ENCODE measurements at places on chromosomes 12 and 14.

DNA sequence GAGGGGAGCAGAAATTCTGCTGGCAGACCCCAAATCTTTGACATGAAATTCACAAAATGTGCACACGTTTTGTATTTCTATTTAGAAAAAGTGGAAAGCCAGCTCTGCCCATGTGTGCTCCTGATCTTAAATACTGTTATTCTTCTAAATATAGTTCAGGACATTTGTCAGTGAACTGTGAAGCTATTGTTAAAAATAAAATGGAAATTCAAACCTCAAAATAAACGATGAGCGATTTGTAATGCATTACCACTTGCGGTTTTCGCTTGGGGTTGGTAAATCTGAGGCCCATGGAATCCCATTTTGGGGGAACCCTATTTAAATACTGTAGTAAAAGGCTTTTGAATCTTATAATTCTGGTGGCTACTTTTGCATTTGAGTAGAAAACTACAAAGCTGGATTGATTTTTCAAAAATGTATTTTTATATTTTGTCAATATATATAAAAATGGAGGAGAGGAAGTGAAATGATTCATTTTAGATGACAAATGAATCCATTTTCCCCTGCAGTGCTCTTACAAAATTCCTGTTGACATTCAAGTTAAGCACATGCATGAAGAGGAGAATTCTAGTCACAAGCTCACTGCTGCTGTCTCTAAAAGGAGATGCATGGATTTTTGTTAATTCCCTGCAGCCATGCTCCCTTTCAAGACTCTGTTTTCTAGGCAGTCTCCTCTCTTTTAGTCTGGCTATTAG is 47.1 kb downstream of the FLRT2 start:
- DNase-seq: no peak

GRCh38 chr14:99664937-99665273 is 19.2 kb upstream of the CYP46A1 start:
- no peak for DNase-seq

DNA sequence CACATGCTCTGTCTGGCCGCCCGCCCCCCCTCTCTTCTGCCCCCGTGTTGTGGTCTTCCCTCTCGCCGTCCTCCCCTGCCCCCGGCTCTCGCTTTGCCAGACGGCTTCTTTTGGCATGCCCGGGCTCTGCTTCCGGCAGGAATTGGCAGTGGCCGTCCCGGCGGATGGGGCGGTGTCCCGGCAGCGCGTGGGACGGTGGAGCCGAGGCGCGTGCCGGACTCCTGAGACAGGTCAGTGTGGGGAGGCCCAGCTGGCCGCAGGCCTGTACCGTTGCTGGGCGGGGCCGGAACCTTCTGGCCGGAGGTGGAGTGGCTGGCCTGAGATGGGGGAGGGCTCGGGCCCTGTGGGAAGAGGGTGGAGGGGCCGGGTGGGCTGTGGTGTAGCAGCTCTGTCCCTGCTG is 17.1 kb downstream of the KIF26A start:
- DNase-seq: no peak

DNA sequence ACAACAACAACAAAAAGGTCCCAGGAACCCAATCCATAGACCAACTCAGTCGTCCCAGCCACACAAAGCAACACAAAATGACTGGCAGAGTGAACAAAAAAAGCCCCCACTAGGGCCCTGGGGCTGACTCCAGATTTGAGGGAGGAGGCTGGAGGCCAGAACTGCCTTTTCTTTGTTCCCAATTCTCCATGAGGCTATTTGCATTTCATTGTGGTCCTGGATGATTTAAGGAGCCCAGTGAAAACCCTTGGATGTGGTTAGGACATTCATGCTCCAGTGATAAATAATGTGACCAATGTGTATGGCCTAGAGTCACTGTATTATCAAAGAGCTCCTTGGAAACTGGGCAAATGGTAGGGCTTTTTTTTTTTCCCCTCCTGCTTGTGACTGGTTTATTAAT is 192.9 kb downstream of the NUAK1 start:
- DNase-seq: no peak

GRCh38 chr12:94510128-94510527 is 50.5 kb upstream of the CEP83 start:
- DNase-seq: no peak

DNA sequence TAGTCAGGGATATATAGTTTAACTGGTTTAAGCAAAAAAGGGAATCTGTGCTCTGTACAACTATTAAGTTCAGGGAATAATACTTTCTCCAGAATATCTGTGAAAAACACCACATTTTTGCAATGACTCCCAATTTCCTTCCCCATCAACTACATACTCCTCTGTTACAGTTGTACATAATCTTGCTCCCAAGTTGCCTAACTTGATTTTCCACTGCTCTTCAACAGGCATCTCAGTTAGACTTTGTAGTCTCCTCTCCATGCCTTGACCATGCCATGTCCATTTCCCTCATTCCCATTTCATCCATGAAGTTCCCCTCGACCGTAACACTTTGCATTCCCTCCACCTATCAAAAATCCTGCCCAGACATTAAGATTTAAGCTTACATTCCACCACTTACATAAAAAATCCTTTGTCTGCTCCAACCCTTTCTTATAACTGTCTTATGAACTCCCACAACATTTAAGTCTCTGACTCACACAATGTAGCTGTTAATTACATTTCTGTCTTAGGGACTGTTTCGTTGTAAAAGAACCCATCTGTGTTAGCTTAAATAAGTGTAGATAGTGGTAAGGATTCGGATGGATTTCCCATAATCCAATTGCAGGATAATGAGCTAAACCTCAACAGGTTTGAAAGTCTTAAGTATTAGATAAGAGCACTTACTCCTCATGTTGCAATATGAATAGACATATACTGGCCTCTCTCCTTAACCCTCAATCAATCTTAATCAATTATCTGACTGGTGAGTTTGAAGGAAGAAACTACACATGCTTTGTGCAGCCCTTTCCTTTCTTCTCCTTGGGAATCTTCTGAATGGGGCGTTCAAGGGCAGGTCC is 156.5 kb downstream of the PAWR start:
- no peak for DNase-seq

- DNase-seq: no peak
Observed at GRCh38 chr14:103282932-103283331, 51.1 kb upstream of the EIF5 start.

DNA sequence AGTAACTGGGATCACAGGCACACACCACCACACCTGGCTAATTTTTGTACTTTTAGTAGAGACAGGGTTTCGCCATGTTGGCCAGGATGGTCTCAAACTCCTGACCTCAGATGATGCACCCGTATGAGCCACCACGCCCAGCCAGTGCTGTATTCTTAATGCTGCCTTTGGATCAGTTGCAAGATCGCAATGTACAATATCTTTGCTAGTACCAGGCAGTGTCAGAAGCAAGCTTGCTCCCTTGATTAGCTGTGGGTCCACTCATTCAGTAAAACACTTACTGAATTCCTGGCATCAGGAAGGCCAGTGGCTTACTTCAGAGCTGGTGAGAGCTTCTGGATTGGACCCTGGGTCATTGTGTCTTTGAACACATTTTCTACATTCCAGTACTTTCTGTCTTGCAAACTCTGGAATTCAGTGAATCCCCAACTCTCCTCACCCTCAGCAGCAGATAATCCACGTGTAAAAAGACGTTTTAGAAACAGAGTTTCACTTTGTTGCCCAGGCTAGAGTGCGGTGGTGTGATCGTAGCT is 1183.7 kb downstream of the AACS start:
- DNase-seq: no peak

DNA sequence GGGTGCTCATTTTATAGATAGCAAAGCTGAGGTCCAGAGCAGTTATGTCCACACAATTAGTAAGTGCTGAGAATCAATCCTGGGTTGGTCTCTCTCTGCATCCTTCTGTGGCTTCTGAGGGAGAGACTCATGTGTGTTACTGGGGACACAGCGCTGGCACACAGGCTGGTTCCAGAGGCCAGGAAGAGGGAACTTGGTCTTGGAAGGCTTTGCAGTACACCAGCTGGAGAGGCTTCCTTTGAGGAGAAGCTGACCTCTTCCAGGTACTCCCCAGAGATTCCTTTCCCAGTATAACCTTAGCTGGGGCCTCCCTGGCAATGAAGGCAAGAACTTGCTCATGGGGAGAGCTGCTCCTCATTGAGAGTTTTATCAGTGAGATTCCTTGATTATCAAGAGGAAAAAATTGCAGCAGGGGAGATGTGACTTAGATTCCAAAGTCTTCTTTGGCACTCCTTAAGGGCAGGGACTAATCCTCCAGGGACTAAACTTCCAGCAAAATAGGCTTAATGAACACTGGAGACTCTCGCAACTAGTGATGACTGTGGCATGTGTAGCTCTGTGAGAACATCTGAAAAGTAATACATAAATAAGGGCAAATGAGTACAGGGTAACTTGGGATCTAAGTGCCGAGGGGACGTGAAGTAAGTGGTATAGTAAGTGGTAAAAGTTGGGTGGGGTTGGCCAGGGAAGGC is 13.9 kb upstream of the KRT80 start:
- no peak for DNase-seq

DNA sequence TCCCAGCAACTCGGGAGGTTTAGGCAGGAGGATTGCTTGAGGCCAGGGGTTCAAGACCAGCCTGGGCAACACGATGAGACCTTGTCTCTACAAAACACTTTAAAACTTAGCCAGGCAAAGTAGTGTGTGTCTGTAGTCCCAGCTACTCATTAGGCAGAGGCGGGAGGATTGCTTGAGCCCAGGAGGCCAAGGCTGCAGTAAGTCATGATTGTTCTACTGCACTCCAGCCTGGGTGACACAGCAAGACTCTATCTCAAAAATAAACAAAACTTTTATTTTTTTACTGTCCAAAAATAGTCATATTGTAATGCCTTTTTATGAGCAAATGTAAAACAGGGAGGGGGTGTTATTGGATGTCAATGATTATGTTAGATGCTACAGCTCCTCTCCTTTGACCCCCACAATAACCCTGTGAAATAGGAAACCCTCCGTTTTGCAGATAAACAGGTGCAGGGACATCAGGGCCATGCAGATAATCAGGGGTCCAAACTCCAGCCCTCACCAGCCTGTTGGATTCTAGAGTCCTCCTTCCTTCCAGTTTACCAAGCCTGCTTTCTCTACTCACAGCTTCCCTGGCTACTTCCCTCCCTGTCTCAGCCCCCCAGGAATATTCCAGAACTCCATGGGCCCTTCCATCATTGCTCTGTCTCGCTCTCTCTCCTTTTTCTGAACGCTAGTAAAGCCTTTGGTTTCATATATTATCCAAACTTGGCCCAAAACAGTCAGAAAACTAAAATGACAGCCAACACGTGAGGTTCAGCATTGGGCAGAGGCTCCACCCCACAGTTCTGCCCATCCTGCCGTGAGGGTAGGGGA is 5.9 kb upstream of the FBLN5 start:
- DNase-seq: no peak

DNA sequence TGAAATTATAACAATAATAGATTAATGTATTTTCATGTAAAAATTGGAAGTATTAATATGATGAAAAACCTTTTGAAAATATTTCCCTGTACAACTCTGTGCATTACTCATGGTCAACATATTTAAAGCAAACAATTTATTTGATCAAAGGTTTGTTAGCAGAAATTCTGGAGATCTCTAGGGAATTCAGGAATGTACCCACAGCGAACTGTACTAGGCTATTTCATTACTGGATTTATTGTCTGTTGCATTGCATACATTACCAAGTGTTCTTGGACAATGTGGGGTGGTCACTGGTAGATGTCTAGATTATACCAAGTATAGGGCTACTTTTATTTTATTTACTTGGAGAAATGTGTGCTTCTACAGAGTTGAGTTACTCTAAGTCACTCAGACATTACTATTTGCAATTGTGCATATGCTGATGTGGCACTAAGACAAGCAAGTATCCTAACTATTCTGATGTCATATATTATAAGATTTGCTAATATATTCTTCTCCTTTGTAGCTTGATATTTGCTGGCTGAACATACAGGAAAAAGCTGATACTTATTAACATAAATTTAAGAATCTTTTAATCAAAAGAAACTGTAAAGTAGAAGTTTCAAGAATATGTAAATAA is 323.3 kb downstream of the CCER1 start:
- no peak for DNase-seq

DNA sequence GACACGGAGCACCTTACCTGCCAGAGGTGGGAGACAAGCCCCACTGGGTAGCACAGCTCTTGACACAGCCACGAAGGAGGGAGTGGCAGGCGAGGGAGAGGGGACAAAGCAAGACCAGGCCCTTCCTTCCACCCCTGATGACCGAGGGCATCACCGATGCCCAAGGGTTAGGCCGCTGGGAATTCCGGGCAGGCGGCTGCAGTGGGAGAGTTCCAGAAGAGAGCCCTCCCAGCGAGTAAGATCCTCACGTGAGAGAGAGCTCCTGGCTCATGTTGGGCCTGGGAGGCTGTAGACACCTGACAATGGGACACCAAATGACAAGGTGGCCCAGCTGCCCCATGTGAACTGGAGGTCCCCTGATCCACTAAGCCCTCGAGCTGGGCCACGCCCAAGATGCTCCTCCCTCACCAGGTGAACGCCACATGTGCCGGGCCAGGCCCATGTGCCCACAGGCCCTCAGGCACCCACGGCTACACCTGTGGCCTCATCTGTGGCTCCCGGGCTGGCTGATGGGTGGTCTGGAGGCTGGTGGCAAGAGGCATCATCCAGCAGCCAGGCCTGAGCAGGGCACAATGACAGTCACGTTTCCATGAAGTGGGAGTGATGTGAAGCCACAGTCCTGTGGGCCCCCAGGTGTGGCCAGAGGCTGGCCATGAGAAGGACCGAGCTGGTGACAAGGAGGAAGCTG is 32.1 kb upstream of the C14orf180 start:
- DNase-seq: no peak

DNA sequence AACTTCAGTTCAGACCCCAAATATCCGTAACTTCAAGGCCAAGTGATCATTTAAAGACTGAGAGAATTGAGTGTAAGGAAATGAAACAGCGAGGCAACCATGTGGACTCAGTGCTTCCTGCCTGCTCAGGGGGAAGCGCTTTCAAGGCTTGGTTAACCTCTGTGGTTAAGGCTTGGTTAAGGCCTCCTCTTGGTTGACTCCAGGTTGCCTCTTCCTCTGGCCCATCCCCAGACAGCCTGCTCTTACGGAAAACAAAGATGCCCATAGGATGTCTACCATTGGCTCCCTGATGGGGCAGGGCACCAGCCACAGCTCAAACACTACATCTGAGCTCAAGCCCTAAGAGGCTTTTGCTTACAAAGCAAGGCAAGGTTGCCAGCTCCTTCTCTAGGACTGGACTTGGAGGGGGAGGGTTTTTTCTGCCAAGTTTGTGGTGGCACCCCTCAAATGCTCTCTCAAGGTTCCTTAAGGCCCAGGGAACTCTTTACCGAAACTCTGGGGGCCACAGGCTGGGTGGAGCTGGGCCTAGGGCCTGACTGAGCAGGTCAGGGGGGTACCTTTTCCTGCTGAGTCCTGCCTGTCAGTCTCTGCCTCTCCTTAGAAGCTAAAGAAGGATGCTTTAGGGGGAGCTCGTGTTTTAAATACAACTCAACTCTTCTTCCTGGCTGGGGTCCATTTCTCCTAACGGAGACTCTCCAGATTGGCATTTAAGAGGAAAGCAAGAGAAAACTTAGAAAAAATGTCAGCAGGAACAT is 13.7 kb downstream of the COL2A1 start:
- no peak for DNase-seq
